Activated CD4-positive, alpha-beta T cell treated with anti-CD3 and anti-CD28 coated beads for 36 hours (primary cell): ENCODE measurements at places on chromosomes 2 and 18. TPM values are rescaled to one million over a fixed set of nuclear protein-coding genes. Genes with fewer than 3 reads are reported as not detected.

The CTAGE1 gene
- not detected for total RNA-seq

The CCDC150 gene
- 14.6 TPM for total RNA-seq

The USP40 gene
- 12.0 TPM for total RNA-seq

The SIGLEC15 gene
- total RNA-seq = not detected

The RFTN2 gene
- total RNA-seq = not detected

The EDAR gene
- 0.78 TPM for total RNA-seq
